ENCODE measurements at places on chromosomes 12 and 14.

DNA sequence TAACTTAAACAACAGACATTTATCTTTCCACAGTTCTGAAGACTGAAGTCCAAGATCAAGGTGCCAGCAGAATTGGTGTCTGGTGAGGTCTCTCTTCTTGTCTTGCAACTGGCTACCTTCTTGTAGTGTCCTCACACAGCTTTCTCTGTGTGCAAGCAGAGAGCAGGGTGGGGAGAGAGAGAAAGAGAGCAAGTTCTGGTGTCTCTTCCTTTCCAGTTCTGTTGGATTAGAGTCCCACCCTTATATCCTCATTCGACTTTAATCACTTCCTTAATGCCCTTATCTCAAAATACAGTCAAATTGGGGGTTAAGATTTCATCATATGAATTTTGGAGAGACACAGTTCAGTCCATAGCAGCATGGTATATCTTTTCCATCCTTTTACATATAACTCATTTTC is 40.8 kb downstream of the DYRK2 start:
- DNase-seq = no peak

- DNase-seq = no peak
Observed at GRCh38 chr12:48336564-48336963, 14.2 kb downstream of the ZNF641 start.

DNA sequence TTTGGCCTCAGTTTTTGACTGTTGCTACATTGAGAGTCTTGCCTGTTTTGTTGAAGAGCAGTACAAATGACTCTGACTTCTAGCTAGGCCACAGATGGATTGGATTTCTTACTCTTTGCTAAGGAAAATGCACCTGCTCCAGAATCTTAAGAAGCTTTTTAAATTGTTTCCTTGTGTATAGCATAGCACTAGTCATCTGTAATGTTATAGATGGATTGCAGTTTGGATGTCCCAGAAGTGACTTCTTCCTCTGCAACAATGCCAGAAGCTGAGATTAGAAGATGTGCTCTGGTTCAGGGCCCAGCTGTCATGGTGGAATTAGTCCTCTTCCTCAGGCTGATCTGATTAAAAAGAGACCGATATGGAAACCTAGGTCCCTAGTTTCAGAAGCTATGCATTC is 67.9 kb downstream of the DAAM1 start:
- no peak for DNase-seq

DNA sequence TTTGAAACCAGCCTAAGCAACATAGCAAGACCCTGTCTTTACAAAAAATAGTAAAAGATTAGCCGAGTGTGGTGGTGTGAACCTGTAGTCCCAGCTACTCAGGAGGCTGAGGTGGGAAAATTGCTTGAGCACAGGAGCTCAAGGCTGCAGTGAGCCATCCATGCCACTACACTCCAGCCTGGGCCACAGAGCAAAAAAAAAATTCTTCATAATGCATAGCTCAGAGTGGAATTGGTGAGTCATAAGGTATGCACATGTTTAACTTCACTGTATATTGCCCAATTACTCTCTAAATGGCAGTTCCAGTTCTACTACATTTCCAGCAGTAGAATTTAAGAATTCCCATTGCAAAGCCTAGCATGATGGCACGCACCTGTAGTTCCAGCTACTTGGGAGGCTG is 26.8 kb upstream of the CLIP1 start:
- DNase-seq = no peak

DNA sequence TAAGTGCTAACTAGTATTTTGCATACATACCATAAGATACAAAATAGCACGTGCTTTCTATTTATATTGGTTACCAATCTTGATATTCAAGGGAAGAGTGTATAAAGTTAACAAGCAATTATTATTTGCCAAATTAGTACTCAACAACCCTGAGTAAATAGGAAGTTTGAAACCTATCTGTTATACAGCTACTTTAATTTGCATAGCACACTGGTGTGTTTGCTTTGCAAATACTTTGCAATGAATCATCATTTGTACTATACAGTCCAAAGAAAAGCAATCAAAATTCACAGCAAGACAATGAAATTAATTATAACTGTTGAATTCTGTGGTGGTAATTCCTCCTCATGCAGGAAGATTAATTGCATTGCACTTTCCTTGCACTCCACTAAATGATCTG is 469.1 kb downstream of the PRKD1 start:
- DNase-seq = no peak
